ENCODE measurements at places on chromosomes 4 and X.

GRCh38 chrX:140762061-140762460 lies 52.5 kb downstream of the LINC00632 start:
- DNase-seq = peak; percentile 20

- DNase-seq = no peak
Observed at GRCh38 chr4:113888006-113888405, 91.4 kb downstream of the ARSJ start.

DNA sequence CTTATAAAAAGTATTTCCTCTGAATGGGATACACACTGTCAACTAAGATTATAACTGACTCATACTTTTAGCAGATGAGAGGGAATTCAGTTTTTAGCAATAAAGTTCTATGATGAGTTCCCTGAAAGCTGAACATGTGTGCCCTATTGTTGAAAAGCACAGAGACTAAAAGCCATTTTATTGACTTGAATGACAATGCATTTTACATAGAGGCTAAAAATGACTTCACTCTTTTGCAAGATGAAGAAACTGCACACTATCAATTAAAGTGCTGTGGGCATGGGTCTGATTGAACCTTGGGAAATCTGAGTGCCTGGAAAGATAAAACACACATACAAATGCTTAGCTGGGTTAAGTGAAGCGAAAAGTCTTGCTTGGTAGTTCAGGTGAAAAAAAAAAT lies 633.4 kb downstream of the PDHA2 start:
- no peak for DNase-seq

DNA sequence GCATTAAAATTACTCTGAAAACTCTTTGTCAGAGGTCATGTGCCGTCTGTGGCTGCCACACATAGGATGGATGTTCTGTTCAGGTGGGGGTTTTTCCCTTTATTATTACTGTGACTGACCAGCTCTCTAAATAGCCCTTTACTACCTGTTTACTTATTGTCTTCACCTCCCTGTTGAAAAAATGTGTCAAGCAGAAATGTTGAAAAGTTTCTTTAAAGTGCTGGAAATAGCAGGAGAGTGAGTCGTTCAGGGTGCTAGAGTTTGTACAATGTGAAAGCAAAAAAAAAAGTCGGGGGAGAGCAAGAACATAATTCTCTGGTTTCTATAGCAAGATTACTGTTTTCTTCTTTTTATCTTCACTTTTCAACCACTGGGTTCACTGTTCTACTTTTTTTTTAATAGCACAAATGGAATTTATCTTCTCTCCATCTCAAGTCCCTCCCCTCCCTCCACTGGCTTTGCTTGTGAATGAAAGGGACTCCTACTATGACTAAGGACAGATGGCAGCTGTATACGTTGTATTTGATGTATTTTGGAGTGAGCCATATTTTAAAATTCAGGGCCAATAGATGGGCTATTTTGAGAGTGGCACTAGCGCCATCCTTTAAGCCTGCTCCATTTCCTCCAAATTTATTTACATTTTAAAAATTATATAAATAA lies 33.3 kb downstream of the ARX start:
- no peak for DNase-seq

Measured in NCI-H1092 treated with DMSO at 0.1 percent for 48 hours (cell line).